ENCODE measurements at places on chromosomes 6 and 20.

DNA sequence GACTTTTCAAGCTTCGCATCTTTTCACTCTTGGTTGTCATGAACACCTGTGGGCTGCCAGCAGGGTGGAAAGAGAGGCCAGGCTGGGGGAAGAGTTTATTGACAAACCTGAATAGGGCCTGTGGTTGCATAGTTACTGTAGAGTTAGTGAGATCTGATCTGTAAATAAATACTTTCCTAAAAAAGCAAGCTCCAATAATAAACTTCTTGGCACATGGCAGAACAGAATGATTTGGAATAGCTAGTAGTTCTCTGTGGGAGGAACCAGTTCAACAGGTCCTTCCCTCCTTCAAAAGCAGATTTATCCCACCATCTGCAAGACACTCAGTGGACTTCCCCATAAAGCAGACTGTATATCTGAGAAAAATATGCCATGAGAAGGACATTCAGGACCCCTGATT, 445.0 kb downstream of the HACE1 start:
- no peak for DNase-seq

DNA sequence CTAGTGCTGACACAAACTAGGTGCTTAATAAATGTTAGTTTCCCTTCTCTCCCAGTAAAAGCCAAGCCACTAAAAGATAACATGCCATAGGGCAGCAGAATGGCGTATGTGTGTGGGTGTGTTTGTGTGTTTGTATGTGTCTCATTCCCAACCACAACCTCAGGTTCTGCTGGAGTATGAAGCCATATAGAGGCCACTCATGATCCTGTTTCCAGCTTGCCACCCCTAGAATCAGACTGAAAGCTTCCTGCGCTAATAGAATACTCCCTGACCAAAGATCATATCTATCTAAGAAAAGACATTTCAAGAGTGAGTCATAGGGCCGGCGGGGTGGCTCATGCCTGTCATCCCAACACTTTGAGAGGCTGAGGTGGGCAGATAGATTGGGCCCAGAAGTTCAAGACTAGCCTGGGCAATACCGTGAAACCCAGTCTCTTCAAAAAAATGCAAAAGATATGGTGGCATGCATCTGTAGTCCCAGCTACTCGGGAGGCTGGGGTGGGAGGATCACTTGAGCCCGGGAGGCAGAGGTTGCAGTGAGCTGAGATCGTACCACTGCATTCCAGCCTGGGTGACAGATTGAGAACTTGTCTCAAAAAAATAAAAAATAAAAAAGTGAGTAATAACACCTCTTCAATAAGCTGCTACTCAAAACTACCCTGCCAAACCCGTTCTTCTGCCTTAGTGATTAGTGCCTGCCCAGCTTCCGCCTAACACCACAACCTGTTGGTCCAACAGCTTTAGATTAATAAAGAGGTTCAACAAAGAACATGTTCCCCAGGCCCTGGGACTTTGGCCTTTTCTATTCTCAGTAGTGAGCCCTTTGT, 11.8 kb upstream of the SNRPC start:
- DNase-seq, result no peak

DNA sequence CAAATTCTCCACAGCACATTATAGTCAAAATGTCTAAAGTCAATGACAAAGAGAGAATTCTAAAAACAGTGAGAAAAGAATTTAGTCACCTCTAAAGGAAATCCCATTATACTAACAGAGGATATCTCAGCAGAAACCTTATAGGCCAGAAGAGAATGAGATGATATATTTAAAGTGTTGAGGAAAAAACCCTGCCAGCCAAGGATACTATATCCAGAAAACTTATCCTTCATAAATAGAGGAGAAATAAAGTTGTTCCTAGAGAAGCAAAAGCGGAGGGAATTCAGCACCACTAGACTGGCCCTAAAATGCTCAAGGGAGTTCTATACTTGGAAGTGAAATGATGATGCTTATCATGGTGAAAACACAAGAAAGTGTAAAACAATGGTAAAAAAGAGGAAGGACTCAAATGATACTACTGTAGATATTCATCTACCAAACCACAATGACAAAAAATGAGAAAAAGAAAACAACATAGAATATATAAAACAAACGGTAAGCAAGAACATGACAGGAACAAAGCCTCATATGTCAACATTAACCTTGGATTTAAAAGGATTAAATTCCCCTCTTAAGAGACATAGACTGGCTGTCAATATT, 16.7 kb downstream of the GPRC6A start:
- no peak for DNase-seq

GRCh38 chr6:169082093-169082492, 171.6 kb downstream of the THBS2 start:
- DNase-seq, result no peak

GRCh38 chr6:111710439-111710838, 104.8 kb upstream of the TRAF3IP2 start:
- DNase-seq, result no peak

- no peak for DNase-seq
These were observed 17.4 kb downstream of the HSF2 start for GRCh38 chr6:122416825-122417224.

DNA sequence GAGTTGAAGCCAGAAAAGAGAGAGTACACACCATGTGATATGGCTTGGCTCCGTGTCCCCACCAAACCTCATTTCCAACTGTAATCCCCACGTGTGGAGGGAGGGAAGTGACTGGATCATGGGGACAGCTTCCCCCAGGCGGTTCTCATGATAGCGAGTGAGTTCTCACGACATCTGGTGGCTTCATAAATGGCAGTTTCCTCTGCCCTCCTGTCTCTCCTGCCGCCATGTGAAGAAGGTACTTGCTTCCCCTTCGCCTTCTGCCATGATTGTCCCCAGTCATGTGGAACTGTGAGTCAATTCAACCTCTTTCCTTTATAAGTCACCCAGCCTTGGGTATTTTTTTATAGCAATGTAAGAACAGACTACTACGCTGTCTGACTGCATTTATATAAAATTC, 40.3 kb downstream of the TAF4 start:
- no peak for DNase-seq

Data from GM04504 (cell line).